Esophagus squamous epithelium (tissue), 5 donors: ENCODE measurements at places on chromosomes 12 and 14.

- DNase-seq = no peak
Observed at GRCh38 chr12:87870061-87870460, 159.1 kb downstream of the C12orf50 start.

DNA sequence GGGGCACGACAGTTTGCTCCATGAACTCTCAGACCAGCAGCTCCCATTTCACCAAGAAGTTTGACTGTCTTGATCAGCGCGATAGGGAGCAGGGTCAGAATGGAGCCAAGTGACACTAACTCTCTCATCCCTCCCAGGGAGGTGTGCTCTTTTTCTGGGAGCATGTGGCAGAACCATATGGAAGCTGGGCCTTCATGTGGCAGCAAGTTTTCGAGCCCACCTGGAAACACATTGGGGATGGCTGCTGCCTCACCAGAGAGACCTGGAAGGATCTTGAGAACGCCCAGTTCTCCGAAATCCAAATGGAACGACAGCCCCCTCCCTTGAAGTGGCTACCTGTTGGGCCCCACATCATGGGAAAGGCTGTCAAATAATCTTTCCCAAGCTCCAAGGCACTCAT, 24.0 kb downstream of the ITGA7 start:
- no peak for DNase-seq

DNA sequence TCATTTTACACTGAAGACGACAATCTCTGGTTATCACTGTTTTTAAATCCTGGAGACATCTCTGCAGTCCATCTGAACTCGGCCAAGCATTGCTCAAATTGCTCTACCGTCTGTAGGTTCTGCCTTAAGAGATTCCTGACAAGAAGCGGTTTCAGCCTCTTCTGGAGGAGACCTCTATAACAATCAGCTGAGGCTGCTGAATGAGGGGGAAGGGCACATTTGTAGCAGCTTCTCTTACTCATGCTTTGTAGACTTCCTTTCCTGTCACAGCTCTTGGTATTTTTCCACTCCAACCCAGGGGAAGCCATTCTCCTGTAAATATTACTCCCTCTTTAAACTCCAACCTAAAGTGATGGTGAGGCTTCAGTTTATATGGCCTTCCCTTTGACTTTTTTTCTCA, 3.0 kb downstream of the ARG2 start:
- DNase-seq = no peak

DNA sequence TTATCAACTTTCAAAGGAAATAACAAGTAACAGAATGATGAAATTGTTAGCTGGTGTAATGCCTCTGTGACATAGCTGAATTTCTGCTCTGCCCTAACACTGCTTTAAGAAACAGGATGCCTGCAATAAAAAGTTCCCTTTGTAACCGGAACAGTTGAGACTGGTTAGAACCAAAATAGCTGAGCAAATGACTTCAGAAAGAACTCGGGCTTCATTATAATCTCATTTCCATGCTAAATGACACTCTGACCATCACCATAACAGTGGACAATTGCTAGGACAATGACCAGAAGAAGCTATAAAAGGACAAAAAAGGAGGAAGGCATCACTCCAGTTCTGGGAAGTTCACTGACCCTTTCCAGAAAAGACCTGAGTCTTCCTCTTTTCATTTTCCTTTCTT, 23.5 kb upstream of the PYGL start:
- DNase-seq = no peak

DNA sequence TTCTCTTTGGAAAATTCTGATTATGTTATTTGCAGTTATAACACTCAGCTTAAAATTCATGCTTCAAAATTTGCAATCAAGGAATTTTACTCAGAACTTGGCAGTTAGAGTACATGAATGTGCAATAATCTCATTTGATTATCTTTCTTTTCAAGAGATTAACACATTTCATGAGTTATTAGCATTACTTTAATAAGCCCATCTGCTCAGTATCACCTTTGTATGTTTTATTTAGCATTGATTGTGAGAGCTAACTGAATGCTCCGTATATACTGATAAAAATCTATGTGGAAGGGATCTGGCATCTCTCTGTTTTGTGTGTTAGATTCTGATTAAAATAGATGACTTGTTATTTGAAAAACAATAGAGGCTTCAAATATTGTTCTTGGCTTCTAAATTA, 55.6 kb upstream of the CPNE8 start:
- DNase-seq = no peak

DNA sequence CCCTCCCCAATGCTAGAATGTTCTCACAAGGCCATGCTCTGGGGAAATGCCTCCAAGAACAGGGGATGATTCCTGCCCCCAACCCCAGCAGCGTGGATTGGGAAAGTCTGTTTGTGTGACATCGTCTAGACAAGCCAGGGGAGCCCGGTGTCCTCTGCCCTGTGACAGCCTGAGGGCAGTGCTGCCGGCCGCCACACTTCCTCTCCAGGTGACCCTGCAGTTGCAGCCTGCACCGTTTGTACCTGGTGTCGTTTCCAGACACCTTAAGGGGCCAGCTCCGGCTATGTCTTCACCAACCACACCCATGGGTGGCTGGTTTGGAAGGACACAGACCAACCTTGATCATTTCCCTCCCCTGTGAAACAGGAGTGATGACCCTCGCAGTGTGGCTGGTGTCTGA, 372.6 kb downstream of the BCL11B start:
- no peak for DNase-seq

- DNase-seq = no peak
Observed at GRCh38 chr14:64730061-64730440, 25.8 kb downstream of the PLEKHG3 start.

DNA sequence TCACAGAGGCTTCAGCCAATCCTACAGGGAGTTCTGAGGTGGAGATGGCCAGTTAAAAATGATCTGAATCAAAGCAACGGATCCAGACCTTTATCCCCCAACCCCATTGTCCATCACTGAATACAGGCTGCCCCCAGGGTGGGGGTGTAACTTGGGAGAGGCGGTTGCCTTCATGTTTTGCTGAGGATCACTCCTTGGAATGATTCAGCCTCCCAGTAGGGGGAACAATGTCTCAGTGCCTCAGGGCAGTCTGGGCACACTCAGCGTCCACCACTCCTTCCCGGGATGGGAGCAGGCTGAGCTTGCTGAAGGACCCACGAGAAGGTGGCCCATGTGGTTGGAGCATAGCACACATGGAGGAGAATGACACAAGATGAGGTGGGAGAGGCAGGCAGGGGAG, 60.2 kb downstream of the RFX4 start:
- no peak for DNase-seq

- DNase-seq = no peak
Observed at GRCh38 chr12:47907851-47908454, 3.2 kb upstream of the VDR start.

DNA sequence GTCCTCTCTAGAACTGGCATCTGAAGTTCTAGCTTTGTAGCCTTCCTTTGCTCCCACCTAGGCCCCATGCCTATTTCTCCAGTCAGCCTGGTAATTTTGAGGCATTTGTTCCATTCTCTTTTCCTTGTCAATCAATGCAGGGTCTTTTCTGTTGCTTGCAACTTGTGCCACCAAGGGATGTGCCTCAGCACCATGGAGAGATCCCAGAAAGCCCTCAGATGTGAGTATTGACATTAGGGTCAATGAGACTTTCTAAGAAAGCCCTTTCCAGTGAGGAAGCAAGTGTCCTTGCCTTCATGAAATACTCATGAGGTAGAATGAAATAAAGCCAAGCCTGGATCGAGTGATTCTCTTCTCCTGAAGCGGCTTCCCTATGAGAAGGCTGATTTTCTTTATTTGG, 213.9 kb downstream of the SLC15A4 start:
- no peak for DNase-seq

DNA sequence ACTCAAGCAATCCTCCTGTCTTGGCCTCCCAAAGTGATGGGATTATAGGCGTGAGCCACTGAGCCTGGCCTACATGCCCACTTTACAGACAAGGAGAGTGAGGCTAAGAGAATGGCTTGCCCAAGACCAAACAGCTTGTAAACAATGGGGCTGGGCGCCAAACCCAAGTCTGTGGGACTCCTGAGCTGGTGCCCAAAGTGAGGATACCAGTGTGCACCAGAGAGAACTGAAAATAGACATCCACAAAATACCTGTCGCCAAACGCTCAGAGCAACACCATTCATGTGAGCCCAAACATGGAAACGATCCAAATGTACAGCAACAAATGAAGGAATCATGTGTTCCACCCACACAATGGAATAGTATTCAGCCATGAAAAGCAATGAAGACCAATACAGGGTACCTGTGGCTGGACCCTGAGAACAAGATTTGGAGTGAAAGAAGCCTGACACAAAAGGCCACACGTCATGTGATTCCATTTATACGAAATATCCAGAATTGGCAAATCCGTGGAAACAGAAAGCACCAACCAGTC, 38.2 kb downstream of the CCNK start:
- DNase-seq = no peak

- no peak for DNase-seq
Observed at GRCh38 chr12:131432532-131433260, 278.2 kb upstream of the SFSWAP start.

DNA sequence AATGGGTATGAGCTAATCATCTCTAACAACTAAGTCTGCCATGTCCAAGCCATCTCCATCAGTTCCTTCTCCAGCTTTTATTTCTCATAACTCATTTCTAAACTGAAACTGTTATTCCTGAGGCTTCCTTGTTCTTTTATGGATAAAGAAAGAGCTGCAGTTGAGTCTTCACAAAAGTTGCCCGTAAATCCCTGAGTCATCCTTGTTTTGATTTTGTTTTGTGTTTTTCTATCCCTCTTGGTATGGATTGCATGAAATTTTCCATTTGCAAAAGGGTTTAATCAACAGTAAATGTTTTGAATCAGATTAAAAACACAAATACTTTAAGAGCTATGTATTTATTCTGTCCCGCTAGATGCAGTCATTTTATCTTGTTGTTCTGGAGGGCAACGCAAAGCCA, 290.6 kb downstream of the EGLN3 start:
- no peak for DNase-seq

GRCh38 chr14:65849558-65849957, 437.0 kb downstream of the FUT8 start:
- no peak for DNase-seq

DNA sequence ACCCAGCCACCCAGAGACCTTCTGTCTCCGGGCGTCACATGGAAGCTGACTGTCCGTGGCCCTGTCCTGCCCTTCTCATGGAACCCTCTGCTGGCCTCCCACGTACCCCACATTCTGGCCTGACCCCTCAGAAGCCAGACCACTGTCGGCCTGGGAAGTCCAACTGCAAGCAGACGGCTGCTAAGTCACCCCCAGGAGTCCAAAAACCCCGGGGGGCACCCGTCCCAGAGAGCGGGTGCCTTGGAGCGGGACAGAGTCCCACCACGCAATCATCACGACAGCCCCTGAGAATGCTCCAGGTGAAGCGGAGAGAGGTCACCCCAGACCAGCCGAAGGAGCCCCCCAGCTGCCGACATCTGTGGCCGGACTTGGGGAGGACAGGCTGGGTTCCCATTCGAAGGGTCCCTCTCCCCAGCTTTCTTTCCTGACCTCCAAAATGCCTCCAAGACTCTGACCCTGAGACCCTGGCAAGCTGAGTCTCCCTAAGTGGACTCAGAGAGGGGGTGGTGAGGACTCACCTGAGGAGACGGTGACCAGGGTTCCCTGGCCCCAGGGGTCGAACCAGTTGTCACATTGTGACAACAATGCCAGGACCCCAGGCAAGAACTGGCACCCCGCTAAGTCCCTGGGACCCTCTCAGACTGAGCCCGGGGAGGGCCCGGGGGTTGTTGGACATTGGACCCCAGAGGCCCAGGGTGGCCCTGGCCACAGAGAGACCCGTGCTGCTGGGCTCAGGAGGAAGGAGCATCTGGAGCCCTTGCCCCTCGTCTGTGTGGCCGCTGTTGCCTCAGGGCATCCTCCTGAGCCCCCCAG, 337.1 kb downstream of the TMEM121 start:
- no peak for DNase-seq

- DNase-seq = no peak
Observed at GRCh38 chr12:124954771-124955170, 34.2 kb downstream of the DHX37 start.

GRCh38 chr12:131642101-131642540, 68.8 kb upstream of the SFSWAP start:
- DNase-seq = no peak

- DNase-seq = no peak
Observed at GRCh38 chr12:49703647-49704137, 3.5 kb downstream of the FMNL3 start.

GRCh38 chr12:96422192-96422591, 22.0 kb upstream of the CDK17 start:
- DNase-seq = no peak

DNA sequence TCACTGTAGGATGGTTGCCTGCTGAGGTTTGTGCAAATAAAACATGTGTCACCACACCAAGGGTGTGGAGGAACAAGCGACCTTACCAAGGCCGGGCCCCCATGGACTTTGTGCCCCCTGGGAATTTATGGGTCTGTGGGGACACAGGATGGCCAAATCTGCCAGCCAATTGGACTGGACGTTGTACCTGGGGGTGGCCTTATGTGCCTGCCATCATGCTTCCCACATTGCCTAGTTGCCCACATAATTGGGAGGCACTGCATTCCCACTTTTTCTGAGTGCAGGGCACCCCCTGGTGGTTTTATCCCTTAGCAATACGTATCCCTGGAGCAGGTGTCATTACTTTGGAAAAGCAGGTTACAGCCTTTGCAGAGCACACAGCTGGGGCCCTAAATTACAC, 92.6 kb upstream of the TMPO start:
- DNase-seq = no peak

GRCh38 chr14:104395276-104395675, 184.3 kb upstream of the C14orf180 start:
- DNase-seq = no peak

GRCh38 chr12:116727261-116727660, 10.6 kb downstream of the SPRING1 start:
- DNase-seq = no peak

GRCh38 chr12:98951406-98951805, 306.3 kb downstream of the APAF1 start:
- DNase-seq = no peak

DNA sequence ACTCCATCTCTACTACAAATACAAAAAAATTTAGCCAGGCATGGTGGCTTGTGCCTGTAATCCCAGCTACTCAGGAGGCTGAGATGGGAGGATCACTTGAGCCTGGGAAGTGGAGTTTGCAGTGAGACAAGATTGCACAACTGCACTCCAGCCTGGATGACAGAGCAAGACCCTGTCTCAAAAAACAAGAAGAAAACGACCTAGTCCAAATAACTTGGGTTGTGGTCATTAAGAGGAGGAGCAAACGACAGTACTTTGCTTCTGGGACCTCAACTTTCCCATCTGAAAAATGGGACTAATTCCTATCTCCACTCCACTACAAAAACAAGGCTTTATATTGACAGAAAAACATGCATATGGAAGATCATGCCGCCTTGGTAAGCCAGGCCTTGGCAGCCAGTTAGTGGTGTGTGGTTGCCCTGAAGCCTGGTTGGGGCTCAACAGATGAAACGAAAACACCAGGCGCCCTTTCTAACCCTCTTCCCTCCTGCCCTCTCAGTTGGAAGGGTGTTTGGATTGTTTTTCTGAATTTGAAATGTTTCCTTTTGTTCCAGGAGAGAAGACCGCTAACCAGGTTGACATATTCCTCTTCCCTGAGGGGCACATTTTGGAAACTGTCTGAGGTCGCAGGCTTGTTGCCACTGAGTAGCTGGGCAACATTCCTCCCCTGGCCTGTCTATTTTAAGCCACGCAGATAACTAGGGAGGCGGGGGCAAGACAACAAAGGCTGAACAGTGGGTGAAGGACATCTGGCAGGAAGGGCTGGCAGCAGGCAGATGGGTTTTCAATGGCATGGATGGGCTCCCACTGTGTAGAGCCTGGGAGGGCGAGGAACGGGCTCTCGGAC, 13.7 kb upstream of the VPS37B start:
- DNase-seq = no peak

GRCh38 chr12:102950107-102950949, 7.1 kb upstream of the ASCL1 start:
- no peak for DNase-seq
